ENCODE measurements at places on chromosomes 7 and 10. TPM values are rescaled to one million over a fixed set of nuclear protein-coding genes. Genes with fewer than 3 reads are reported as not detected.

DNA sequence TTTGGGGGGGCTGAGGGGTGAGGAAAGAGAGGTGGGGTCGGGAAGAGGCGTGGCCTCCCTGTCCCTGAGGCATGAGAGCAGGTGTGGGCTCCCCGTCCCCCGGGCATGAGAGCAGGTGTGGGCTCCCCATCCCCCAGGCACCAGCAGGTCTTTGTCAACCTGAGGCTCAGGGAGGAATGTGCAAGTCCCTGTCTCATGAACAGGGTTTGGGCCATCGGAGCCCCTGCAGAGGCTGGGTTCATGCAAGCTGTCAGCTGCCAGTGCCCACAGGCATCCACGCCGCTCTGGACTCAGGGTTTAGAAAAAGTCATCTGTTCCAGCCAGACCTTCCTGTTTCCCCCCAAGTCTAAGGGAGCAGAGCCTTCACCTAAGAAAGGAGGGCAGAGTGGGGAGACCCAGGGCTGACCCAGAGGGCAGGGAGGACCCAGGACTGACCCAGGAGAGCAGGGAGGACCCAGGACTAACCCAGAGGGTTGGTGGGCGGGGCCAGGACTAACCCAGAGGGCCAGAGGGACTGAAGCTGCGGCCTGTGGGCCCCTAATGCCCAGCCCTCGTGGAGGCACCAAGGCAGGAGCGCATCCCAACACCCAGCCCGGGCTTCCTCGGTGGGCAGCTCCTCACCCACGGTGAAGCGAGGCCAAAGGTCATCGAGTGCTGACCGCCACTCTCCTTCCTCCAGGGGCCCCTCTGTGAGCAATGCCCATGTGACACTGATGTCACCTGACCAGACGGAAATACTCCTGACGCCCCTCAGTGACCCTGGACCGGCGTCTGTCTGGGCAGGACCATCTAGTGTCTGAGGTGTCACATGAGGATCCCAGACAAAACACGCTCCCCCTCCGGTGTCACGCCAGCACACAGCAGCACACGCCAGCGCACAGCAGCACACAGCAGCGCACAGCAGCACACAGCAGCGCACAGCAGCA lies 28.9 kb upstream of the GPR146 start:
- no peaks in the 10 kb centered on the region for H3K27me3 ChIP-seq
- H3K4me1 ChIP-seq: peaks cover 36% of the 10 kb centered on the region
- H3K27ac ChIP-seq: no peak overlapping the region

ARMC3 gene
- polyA plus RNA-seq: not detected

GRCh38 chr7:78953726-78954363 lies 499.6 kb downstream of the MAGI2 start:
- no peaks in the 10 kb centered on the region for H3K27me3 ChIP-seq
- no peaks in the 10 kb centered on the region for H3K4me1 ChIP-seq
- no peak for DNase-seq
- no peak overlapping the region for H3K27ac ChIP-seq
- no peaks in the 10 kb centered on the region for H3K36me3 ChIP-seq

- no peak overlapping the region for H3K27ac ChIP-seq
- H3K4me1 ChIP-seq: no peaks in the 10 kb centered on the region
- H3K27me3 ChIP-seq: no peaks in the 10 kb centered on the region
- DNase-seq: no peak
- H3K4me3 ChIP-seq: no peak overlapping the region
Measured at GRCh38 chr10:64219271-64220025, 698.2 kb downstream of the REEP3 start.

ABLIM1 gene
- 142 TPM for polyA plus RNA-seq

- H3K4me1 ChIP-seq: peaks cover 61% of the 10 kb centered on the region
- peak overlapping the region; percentile 80 for H3K4me3 ChIP-seq
- H3K36me3 ChIP-seq: peaks cover 15% of the 10 kb centered on the region
- peak; percentile 18 for DNase-seq
- H3K27me3 ChIP-seq: no peaks in the 10 kb centered on the region
Measured at GRCh38 chr10:7474388-7474787, 63.6 kb upstream of the SFMBT2 start.

All from naive B cell (primary cell).